ENCODE measurements at places on chromosomes 1 and 21. TPM values are rescaled to one million over a fixed set of nuclear protein-coding genes. Genes with fewer than 3 reads are reported as not detected.

- no peak overlapping the region for H3K27ac ChIP-seq
- H3K36me3 ChIP-seq = no peaks in the 10 kb centered on the region
- no peak overlapping the region for H3K4me3 ChIP-seq
- H3K4me1 ChIP-seq = no peaks in the 10 kb centered on the region
Measured at GRCh38 chr1:47755101-47755990, 241.8 kb downstream of the TRABD2B start.

Gene WNT3A
- 0.08 TPM for polyA plus RNA-seq

DNA sequence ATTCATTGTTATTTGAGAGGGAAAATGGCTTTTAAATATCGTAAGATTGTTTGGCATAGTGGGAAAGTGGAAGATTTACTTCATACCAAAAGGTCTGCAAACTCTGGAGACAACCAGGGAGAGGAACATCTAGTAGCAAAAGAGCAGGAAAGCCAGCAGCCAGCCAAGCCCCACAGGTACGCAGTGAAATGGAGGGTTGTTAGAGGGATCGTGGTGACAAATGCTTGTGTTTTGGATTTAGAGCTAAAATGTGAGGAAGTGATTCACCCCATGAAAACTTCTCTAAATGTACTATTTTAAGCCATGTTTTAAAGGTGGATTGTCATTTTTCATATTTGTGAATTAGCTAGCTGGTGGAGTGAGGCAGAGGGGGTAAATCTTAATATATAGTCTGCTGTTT, 69.3 kb downstream of the RPS6KC1 start:
- H3K27ac ChIP-seq = no peak overlapping the region
- DNase-seq = no peak
- no peaks in the 10 kb centered on the region for H3K27me3 ChIP-seq
- H3K4me1 ChIP-seq = no peaks in the 10 kb centered on the region
- H3K4me3 ChIP-seq = no peak overlapping the region
- H3K36me3 ChIP-seq = no peaks in the 10 kb centered on the region

- no peak for DNase-seq
- H3K27ac ChIP-seq = no peak overlapping the region
- H3K36me3 ChIP-seq = peaks cover 8% of the 10 kb centered on the region
- H3K4me1 ChIP-seq = no peaks in the 10 kb centered on the region
Measured at GRCh38 chr1:204426035-204426436, 14.4 kb upstream of the PPP1R15B start.

GRCh38 chr1:169802888-169803287, 8.2 kb upstream of the METTL18 start:
- H3K27me3 ChIP-seq = no peaks in the 10 kb centered on the region
- H3K27ac ChIP-seq = no peak overlapping the region
- no peak for DNase-seq
- no peaks in the 10 kb centered on the region for H3K4me1 ChIP-seq

All from H1 (cell line).